ENCODE measurements at places on chromosomes 7 and 10.

- no peak for DNase-seq
Observed at GRCh38 chr10:66822801-66823200, 103.0 kb upstream of the LRRTM3 start.

DNA sequence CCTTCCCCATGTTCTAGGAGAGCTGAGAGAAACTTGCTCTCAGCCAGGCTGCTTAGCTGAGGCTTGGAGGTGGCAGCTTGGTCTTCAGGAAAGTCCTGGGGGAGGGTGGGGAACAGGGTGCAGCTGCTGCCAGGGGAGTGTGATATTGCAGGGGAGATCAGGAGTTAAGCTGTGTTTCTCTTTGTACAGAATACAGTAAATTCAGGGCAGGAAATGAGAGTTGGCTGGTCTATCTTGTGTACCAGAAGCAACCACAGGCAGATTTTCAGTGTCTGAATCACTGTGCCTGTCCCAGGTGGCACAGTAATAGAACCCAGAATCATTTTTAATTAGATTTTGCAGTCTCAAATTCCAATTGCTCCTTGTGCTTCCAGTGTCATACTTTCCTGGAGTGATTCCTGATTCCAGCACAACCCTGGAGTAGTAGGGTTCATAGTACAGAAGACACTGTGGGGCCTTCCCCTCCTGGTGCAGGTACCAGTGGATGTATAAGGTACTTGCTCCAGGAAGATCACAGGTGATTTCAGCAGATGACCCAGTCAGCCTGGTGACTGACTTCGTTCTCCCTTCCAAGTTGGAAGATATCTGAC is 94.0 kb upstream of the TARP start:
- DNase-seq: no peak

DNA sequence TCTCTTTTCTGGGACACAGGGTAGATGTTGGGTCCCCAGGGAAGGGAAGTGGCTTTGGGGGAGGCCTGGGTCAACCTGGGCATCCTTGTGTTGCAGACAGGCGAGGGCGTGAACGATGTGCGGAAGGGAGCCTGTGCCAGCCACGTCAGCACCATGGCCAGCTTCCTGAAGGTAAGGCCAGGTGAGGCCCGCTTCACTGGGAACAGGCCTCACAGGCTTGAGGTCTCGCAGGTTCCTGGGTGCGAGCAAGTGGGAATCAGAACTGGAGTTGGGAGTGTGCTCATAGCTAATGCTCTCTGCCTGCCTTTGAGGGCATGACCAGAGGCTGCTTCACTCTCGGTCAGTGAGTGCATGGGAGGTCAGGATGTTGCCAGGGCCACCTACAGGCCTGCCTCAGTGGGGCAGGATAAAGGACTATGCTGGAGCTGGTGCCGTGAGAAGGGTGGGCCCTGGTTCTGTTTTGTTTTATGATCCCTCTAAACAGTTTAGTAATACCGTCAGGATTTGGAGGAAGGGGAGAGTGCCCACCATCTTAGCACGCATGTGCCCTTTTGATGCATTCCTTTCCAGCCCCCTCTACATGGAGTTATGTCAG is 8.4 kb downstream of the DBNL start:
- no peak for DNase-seq

- no peak for DNase-seq
Observed at GRCh38 chr7:30894866-30895605, 16.6 kb upstream of the AQP1 start.

DNA sequence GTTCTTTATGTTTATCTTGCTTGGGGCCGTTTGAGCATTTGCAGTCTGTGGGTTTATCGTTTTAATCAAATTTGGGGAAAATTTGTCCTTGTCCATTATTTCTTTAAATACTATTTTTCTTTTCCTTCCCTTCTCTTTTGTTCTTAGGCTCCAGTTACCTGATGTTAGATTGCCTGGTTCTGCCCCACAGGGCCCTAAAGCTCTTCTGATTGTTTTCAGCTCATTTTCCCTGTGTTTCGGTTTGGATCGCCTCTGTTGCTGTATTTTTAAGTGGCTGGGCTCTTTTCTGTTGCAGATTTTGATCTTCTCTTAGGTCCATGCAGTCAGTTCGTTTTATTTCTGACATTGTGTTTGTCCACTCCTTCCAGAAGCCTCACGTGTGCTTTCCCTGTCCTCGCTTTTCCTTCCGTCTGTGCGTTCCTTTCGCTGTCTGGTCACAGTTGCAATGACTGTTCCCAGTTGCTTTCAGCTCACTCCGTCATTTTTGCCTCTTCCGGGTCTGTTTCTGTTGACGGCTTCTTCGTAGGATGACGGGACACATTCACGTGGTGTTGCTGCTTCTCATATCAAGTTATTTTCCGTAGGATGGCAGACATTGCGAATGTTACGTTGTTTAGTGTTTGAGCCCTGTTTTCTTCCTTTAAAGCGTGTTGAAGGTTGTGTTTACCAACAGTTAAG is 111.4 kb downstream of the INPP5A start:
- no peak for DNase-seq

DNA sequence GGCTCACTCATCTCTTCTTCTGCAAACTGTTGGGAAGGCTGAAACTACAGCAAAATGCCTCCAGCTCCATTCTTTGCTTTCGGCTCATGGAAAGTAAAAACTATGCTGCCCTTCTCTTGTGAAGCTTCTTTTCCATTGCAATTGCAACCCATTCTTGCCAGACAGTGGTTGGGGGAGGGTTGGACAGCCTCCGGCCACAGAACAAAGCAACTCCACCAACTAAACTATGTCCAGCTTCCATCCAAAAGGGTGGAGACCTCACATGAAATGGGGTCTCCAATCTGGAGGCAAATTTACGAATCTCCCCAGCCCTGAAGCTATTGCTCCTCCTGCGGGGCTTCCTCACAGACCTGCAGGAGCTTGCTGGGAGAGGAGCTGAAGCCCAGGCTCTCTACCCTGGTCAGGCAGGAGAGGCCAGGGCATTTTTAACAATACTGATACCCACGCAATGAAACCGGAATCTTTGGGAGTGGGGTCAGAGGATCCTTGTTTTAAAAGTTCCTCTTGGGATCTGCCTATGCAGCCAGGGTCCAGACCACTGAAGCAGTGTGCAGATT is 549 bp downstream of the GPNMB start:
- DNase-seq: no peak

DNA sequence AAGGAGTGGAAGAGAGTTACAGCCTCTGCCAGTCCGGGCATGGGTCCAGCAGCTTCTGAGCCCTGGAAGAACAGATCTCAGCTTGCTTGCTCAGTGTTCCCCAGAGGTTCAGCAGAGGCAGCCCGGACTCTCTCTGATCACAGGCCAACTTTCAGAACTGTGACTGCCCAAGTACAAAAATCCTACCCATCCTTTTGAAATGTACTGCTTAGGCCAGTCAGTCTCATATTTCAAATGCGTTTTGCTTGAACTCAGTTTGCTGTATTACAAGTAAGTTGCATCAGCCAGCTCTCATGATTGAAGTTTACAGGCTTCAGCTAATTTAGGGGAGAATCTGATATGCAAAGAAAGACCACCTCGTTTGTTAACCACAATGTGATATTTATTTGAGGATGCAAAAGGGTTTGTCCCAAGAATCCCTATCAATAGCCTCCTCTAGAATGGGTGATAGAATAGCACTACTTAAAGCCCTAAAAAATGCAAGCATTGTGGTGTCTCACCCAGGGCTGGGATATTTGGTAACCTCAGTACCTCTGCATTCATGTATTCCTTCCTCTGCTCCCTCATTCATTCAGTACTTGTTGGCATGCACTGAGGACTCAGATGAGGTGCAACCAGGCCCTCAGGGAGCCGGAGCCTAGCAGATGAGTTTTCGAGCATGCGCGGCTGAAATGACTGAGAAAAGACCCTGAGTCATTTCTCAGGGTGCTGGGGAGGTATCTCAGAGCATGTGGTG is 7.0 kb downstream of the AIMP2 start:
- peak; percentile 75 for DNase-seq

GRCh38 chr7:39656415-39656814 is 33.0 kb downstream of the RALA start:
- DNase-seq: no peak
